ENCODE measurements at places on chromosomes 7 and 10. TPM values are rescaled to one million over a fixed set of nuclear protein-coding genes. Genes with fewer than 3 reads are reported as not detected.

- DNase-seq: no peak
These were observed 457 bp downstream of the PLOD3 start for GRCh38 chr7:101216860-101217387.

DNA sequence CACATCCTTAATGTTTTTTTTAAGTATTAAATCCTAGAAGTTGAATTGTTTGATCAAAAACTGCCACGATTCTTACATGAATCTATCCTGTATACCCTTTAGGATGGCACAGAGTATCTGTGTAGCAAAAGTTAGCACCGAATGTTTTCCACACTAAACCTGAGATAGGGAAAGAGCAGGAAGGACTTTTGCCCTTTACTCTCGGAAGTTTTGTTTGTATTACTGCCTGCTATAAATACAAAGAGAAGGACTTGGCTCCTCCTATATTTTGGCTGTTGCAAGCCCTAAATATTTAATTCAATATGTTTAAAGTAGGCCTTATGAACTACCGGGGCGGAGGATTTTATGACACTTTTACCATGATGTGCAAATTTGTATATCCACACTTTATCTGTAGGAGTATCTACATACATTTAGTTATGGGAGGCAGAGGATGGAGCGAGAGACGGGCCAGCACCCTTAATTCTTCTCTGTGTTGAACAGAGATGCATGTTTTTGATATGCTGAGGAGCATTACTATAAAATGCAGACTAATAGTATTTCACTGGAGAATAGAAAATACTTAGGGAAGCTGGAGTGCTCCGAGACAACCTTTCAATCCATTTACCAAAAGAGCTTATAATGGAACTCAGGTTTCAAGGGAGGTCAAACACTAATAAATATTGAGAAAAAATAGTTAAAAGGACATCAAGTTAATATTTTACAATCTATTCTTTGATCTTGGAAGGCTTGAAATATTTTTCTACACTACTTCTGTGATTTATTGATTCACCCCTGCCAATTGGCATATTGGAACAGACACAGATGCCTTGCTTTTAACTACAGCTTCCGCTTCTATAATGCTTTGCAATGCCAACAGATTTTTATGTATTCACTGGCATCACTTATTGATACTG is 97.4 kb downstream of the CHN2 start:
- DNase-seq: no peak

GRCh38 chr10:81876253-81877077 is 1.5 kb downstream of the NRG3 start:
- DNase-seq: peak; percentile 74

DNA sequence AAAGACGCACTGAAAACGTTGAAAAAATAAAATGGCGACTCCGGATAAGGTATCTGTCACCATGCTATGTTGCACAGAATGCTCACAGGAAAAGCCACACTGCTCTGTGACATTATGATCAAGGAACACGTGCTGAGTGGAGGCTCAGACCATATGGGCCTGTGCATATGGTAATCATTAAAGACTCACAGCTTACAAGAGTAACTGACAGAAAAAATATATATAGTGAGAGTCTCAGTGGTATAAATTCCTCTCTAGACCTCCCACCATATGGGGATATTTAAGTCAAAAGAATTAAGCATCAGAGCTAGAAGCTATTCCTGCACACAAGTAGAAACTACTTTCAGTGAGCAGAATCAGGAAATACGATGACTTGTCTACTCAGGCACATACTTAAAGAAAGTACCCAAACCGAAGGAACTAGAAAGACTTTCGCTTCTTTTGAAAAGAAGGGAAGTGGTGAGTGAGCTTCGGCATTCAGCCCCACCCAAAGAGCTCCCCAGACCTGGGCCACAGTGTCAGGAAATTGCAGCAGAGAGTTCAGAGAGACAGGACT is 65.1 kb upstream of the MPP7 start:
- DNase-seq: no peak

DNA sequence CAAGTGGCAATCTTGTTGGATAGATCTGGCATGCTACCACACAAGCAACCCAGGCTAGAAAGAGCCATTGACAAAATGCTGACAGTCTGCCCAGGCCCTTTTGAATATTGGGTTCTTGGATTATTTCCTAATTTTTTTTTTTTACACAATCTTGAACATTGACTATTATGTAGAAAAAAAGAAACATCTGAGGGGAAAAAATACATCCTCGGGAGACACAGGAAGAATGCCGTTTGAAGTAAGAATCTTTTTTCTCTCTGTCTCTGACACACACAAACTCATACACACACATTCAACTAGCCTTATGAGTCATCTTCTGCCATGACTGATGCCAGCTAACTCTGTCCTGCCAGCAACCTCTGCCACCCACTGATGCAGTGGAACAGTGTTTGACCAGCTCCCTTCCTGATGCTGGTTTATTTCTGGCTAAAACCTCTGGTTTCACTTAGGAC is 47.2 kb downstream of the SORBS1 start:
- DNase-seq: no peak

GRCh38 chr7:82131215-82131614 is 312.4 kb downstream of the CACNA2D1 start:
- no peak for DNase-seq

DNA sequence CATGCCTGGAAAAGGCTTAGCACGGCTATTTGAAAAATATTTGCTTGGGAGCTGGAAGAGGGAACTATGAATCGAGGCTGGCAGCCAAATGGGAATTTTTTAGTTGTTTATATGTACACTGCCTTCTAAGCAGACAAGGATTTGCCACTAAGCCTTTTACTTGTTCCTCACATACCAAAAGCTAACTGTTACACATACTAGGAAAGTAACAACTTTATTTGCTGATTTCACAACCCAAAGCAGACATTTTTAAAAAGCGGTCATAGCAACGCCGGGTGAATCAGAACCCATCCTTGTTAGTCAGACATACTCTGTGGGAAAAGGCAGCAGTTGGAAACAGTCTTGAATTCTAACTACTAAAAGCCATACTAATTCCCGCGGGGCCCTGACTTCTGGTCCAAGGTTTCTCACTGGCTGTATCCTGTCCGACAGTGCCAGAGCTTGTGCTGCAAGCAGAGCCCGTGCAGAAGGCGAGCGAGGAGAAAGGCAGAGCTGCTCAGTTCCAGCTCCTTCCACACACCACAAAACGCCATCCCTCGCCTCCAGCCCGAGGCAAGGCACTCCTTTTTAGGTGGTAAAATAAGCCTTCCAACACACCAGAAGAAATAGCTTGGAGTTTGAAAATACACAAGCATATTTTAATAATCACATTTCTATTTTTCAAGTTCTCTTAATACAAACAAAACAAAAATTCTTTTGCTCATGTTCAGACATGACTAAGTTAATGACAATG is 89.2 kb downstream of the RNF216 start:
- no peak for DNase-seq

- no peak for DNase-seq
These were observed 75.3 kb downstream of the POLL start for GRCh38 chr10:101512738-101513137.

GRCh38 chr7:151454305-151454704 is 14.4 kb upstream of the CRYGN start:
- no peak for DNase-seq

GRCh38 chr7:31735991-31736982 is 49.3 kb downstream of the PPP1R17 start:
- DNase-seq: peak; percentile 63

Gene CTAGE6
- total RNA-seq: not detected
